ENCODE measurements at places on chromosomes 11 and 22. TPM values are rescaled to one million over a fixed set of nuclear protein-coding genes. Genes with fewer than 3 reads are reported as not detected.

CRACR2B gene
- total RNA-seq, result 2.3 TPM

- DNase-seq, result no peak
- H3K4me1 ChIP-seq, result no peaks in the 10 kb centered on the region
Measured at GRCh38 chr11:23112987-23113886, 253.0 kb upstream of the CCDC179 start.

- no peaks in the 10 kb centered on the region for H3K27me3 ChIP-seq
- H3K4me3 ChIP-seq, result no peak overlapping the region
- peaks cover 23% of the 10 kb centered on the region for H3K4me1 ChIP-seq
- DNase-seq, result no peak
Measured at GRCh38 chr11:113316256-113316655, 1.9 kb downstream of the TTC12 start.

GRCh38 chr11:32821517-32821916 is 8.2 kb upstream of the PRRG4 start:
- no peak for DNase-seq
- peaks cover 7% of the 10 kb centered on the region for H3K27me3 ChIP-seq
- H3K4me3 ChIP-seq, result no peak overlapping the region
- H3K27ac ChIP-seq, result no peak overlapping the region
- peaks cover 20% of the 10 kb centered on the region for H3K4me1 ChIP-seq
